HCT116 (cell line): ENCODE measurements at places on chromosomes 7 and 10. TPM values are rescaled to one million over a fixed set of nuclear protein-coding genes. Genes with fewer than 3 reads are reported as not detected.
A peak's percentile ranks its signal among the peaks of the same experiment; 100 is the strongest.

DNA sequence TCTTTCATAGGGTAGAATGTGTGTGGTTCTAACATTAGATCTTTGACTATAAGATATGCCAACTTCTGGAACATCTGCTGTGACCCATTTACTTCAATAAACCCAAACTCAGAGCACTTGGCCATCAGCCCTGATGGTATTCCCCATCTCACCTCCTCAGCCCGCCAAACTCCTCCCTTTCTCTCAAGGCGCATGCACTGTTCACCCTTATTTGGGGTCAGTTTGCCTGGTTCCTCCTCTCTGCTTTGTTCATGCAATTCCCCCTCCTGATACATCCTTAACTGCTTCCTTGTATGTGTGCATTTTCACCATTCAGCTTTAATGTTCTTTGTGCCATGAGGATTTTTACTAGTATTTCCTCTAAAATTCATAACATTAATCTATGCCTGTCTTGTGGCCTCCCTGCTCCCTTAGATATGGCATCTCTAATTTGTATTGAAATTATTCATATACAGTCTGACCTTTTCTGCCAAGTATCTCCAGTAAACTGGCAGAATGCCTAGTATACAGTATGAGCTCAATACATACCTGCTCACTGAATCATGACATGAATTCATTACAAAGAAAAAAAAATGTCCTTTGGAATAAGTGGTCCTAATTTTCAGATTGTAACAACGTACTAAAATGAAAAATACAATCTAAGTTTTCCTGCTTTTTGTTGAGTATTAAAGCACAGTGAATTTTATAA lies 336.8 kb upstream of the IGFBP3 start:
- H3K27ac ChIP-seq = no peak overlapping the region
- no peaks in the 10 kb centered on the region for H3K27me3 ChIP-seq
- H3K36me3 ChIP-seq = no peaks in the 10 kb centered on the region
- peak; percentile 15 for DNase-seq
- peaks cover 8% of the 10 kb centered on the region for H3K4me1 ChIP-seq
- no peak overlapping the region for H3K4me3 ChIP-seq

The LOXL4 gene
- 1.3 TPM for total RNA-seq

DNA sequence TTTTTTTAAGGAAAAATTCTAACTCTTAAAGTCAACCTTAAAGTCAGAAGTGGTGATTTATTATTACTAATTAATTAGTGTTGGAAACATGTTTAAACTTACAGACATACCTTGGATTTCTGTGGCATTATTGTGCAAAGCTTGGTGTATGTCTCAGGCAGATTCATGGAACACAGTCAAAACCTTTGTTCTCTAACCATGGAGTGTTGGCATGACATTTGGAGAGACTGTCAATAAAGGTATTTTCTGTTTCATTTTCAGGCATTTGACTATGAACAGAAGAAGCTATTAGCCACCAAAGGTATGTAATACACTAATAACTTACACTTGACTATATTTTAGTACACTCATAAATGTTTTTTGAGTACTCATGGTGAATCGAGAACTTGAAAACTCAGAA lies 293.7 kb downstream of the BICC1 start:
- DNase-seq = no peak
- H3K27ac ChIP-seq = no peak overlapping the region
- no peaks in the 10 kb centered on the region; the same call in 1 of the 2 replicates for H3K4me1 ChIP-seq
- no peaks in the 10 kb centered on the region for H3K27me3 ChIP-seq
- no peak overlapping the region for H3K4me3 ChIP-seq
- H3K36me3 ChIP-seq = no peaks in the 10 kb centered on the region

The CABCOCO1 gene
- total RNA-seq = not detected

GRCh38 chr10:90062786-90063185 lies 361.4 kb downstream of the KIF20B start:
- no peak for DNase-seq
- no peak overlapping the region for H3K4me3 ChIP-seq

GRCh38 chr10:102927311-102928010 lies 9.4 kb downstream of the CNNM2 start:
- no peaks in the 10 kb centered on the region for H3K4me1 ChIP-seq
- no peaks in the 10 kb centered on the region for H3K36me3 ChIP-seq
- H3K27me3 ChIP-seq = no peaks in the 10 kb centered on the region

The ADAM12 gene
- total RNA-seq = not detected
